Memory B cell (primary cell): ENCODE measurements at places on chromosomes 2 and 18.
A peak's percentile ranks its signal among the peaks of the same experiment; 100 is the strongest.

DNA sequence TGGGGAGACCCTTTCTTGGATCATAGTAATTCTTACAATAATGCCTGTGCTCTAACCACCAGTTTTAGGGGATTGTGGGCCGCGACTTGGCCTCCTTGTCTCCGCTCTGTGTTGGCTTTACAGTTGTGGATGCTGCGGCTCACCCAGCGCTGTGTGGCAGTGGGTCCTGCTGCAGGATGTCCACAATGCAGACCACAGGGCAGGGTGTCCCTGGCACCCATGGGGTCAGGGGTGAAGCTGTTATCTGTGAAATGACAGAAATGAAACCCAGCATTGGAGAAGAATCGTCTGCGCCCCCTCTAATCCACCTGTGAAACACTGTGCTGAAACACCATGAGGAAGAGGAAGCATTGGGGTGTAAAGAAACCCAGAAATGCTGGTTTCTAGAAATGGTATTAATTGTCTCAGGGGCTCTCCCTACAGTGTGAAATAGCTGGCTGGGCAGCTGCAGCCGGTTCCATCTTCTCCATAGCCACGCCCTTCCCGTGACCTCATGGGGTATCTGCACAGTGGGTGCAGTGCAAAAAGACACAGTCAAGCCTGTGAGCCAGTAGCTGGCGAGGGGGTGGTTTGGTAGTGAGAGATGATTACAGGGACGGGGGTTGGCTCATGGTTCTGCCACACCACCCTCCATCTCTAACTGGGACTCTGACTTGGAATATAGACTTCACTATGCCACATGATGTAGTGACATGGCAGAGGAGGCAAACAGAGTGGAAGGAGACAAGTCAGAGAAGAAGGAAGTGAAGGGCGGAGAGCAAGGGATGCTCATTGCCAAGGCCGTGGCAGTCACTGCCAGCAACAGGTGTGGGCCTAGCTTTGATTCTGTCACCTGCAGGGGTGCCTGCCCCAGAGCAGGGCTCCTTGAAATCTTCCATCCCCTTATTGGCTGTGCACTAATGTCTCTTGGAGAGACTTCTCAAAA is 16.2 kb downstream of the INPP4A start:
- DNase-seq = peak; percentile 63

DNA sequence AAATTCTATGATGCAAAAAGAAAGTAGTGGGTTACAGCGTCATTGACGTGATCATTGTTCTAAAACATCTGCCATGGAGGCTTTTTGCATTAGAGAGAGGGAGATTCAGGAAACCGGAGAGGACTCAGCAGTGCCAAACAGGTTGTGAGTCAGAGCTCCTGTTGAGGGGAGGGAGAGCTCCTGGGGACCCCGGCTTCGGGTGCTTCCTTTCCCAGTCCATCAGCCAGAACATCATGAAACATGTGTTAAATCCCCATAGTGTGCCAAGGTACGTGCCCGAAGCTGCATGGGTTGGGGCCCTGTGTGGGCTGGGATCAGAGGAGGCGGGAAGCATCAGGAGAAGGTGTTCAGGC is 791 bp upstream of the CYRIA start:
- peak; percentile 28 for DNase-seq

DNA sequence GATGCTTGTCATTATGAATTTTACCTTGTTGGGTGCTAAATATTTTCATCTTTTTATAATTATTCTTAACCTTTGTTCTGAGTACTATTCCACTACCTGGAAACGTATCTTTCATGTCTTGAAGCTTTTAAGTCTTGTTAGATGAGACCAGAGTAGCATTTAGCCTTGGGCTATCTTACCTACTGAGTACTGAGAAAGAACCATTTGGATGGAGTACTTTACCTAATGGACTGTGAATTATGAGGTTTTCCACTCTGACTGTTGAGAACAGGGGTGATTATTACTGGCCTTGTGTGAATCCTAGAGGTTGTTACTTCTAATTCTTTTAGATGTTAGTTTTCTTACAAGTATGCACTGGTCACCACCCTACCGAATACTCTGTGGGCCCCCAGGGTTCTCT is 63.5 kb downstream of the CCDC102B start:
- no peak for DNase-seq

DNA sequence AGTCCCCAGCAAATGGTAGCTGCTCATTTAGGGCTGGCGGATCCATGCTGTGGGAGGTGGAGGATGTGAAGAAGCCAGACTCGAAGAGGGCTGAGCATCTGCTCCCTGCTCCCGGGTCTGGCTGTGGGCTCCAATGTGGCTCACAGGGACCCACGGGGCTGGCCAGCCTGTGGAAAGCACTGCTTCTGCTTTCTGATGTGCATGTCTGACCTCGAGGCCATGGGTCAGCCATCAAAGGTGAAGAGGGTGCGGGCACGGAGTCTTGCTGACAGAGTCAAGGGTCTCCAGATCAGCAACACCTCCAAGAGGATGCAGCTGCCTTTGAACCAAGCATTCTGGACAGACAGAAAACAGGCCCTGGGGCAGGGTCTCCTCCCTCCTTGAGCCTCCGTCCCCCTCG is 178.2 kb downstream of the INHBB start:
- DNase-seq = no peak

DNA sequence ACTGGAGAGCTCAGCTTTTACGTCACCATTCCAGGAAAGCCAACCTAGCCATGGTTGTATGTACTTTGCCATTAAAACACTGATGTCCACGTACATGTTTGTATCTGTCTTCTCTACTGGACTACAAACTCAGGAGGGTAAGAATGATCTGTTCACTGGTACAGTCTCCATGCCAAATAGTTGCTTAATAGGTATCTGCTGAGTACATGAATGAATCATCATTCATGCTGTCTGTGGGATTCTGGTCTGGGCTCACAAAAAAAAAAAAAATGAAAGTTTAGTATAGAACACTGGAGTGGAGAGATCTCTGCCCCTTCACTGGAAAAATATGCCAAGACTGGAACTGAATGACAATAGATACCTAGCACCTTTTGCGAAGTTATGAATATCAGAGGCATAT is 102.6 kb upstream of the ITGA4 start:
- no peak for DNase-seq
